Mesendoderm (in vitro differentiated cells): ENCODE measurements at places on chromosomes 7 and 10.

GRCh38 chr10:90432866-90433265 lies 425.0 kb downstream of the HTR7 start:
- DNase-seq: no peak

- DNase-seq: no peak
Observed at GRCh38 chr10:123529146-123529760, 136.9 kb upstream of the GPR26 start.

DNA sequence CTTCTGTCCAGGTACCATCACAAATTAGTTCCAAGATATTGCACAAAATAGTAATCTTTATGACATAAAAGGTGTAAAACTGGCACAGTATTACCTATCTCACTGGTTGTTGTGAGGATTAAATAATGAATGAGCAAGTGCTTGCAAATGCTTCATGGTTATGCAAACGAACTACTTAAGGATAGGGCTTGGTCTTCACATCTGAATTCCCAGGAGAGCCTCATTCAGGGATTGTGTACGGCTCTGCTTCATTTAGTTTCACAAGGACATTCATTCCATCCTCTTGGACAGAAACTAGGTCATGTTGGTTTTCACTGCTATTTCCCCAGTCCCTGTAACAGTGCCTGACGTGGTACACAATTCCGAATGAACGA lies 12.1 kb downstream of the ABCA13 start:
- no peak for DNase-seq

GRCh38 chr7:133253519-133253875 lies 619 bp downstream of the EXOC4 start:
- no peak for DNase-seq

- DNase-seq: no peak
Observed at GRCh38 chr7:129443612-129444011, 9.4 kb downstream of the STRIP2 start.

DNA sequence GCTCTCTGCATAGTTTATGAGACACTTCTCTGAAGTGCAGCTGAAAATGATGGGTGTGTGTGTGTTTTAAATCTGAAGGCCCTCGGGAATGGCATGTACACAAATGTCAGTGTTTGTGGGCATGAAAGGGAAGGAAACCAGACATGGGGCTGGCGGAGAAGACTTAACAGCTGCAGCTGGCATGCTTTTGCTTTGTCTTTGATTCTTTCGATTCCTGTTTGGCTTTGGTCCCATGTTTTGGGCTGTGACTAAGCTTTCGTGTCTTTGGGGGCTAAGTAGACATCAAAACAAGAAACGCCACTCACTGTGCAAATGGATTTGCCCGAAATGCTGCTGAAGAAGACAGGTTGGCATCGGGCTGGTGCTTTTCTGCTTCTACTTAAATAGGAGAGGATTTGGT lies 179.3 kb downstream of the PFKFB3 start:
- no peak for DNase-seq

DNA sequence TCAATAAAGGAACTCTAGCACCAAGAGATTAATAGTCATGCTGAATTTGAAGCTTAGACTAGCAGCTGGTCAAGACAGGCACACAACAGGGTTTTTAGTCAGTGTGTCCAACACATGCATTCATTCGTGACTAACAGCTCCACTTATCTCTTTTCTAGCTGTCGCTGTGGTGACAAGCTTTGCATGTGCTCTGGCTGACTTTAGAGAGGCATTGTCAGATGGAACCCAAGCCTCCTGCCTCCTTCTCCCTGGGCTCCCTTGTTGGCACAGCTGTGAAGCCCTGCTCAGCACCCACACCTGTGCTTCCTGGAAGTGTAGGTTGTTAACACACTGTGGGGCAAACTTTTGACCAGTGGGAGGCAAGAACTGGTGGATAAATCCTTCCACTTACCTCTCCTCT lies 9.8 kb upstream of the AGK start:
- no peak for DNase-seq

GRCh38 chr10:28328346-28328745 lies 25.5 kb upstream of the MPP7 start:
- no peak for DNase-seq

DNA sequence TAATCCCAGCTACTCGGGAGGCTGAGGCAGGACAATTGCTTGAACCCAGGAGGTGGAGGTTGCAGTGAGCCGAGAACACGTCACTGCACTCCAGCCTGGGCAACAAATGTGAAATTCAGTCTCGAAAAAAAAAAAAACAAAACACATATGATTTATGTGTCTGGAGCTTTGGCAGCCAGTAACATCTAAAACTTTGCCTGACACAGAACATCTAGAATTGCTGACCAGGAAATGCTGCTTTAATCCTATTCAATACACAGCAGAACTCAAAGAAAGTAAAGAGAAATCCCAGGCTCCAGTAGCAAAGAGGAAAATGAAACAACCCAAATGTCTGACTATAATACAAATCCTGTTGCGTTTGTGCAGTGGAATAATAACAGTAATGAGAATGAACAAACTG lies 4.5 kb upstream of the CCDC6 start:
- no peak for DNase-seq

DNA sequence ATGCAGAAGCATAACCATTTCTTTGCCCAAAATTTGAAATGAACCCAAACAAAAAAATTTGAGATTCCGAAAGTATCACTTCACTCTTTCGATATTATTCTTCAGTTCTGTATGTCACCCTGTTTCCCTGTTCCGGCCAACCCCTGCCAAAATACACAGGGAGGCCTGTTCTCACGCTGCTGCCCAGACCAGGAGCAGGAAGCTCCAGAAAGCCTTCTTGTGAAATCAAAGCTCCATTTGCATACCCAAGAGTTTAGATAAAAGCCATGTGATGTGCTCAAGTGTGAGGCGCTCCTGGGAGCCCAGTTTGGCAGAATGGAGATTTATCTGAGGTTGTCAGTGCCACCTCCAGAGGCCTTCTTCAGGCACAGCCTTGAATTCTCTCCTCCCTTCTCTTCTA lies 236.2 kb downstream of the FGFR2 start:
- peak; percentile 66 for DNase-seq

DNA sequence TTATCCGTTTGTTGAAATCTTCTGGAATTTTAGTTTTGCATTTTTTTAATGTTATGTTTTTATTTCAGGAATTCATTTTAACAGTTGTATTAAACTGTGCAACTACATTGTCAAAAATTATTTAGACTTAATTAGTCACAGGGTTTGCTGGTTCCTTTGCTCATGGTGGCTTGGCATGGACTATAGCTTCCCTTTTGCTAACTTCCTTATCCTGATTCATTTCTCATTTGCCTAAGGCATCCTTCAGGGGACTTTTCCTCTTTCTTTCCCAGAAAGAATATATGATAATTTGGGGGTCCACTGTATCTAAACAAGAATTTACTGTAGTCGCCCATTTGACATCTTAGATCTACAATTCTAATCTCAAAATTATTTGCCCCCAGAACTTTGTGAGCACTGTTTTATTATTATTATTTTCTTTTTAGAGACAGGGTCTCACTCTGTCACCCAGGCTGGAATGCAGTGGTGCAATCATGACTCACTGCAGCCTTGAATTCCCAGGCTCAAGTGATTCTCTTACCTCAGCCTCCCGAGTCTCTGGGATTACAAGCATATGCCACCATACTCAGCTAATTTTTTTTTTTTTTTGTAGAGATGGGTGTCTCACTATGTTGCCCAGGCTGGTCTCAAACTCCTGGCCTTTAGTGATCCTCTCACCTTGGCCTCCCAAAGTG lies 13.9 kb downstream of the FIGNL1 start:
- DNase-seq: peak; percentile 75

DNA sequence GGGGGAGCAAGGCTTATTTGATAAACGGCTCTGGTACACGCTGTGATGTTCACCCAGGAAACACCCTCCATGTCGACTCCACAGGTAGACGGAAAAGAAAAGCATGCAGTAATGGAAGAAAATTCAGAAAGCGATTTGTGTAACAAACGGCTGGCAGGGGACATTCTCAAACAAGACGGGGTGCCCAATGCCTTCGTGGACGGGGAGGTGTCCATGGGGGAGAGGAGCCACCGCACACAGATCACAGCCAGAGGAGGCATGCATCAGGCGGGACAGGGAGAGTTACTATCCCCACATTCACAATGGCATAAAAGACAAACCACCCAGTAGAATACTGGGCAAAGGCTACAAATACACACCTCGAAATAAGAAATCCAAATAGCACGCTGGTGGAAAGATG lies 20.1 kb downstream of the CNPY1 start:
- no peak for DNase-seq

GRCh38 chr10:43296320-43296719 lies 29.5 kb upstream of the RASGEF1A start:
- DNase-seq: no peak

- DNase-seq: no peak
Observed at GRCh38 chr10:69760072-69760471, 41.6 kb upstream of the COL13A1 start.

GRCh38 chr7:2702594-2702957 lies 14.6 kb downstream of the AMZ1 start:
- DNase-seq: no peak

GRCh38 chr10:3239066-3239919 lies 66.7 kb upstream of the PITRM1 start:
- DNase-seq: peak; percentile 60

DNA sequence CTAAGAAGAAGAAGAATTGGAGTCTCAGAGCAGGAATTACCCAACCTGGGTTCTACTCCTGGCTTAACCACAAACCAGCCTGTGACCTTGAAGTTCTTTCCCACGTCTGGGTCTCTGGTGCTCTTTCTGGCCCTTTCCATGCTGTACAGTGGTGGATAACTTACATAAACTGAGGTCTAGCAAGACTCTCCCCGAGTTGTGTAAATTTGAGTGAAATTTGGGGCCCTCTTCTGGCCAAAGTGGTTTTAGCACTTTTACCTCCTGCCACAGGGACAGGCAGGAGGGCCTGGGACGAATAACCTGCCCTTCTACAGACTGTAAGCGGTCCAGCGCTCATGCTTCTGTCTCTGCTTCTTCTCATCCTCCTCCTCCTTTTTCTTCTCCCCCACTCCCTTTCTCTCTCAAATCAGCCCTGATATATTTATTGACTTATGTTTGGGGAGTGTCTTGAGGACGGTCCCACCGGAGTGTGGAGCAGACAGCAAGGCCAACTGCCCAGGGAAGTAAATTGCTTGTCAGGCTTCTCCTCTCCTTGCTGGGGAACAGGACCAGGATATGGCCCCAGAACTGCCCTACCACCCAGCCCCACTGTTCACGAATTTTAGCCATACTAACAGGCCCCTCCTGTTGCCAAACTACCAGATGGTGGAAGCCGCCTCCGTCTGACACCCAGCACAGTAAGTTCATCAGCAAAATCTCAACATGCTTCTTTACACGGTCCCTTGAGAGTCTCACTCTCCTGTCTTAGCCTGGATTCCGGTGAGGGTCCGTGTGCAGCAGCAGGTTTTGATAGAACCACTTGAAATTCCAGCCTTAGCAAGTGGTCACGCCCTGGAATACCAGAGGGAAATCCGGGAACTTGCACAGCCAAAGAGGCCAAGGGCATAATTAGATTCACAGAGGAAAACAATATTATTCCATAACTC lies 4.0 kb upstream of the SH3PXD2A start:
- DNase-seq: peak; percentile 81

- DNase-seq: no peak
Observed at GRCh38 chr10:37314350-37314749, 189.0 kb downstream of the ANKRD30A start.

DNA sequence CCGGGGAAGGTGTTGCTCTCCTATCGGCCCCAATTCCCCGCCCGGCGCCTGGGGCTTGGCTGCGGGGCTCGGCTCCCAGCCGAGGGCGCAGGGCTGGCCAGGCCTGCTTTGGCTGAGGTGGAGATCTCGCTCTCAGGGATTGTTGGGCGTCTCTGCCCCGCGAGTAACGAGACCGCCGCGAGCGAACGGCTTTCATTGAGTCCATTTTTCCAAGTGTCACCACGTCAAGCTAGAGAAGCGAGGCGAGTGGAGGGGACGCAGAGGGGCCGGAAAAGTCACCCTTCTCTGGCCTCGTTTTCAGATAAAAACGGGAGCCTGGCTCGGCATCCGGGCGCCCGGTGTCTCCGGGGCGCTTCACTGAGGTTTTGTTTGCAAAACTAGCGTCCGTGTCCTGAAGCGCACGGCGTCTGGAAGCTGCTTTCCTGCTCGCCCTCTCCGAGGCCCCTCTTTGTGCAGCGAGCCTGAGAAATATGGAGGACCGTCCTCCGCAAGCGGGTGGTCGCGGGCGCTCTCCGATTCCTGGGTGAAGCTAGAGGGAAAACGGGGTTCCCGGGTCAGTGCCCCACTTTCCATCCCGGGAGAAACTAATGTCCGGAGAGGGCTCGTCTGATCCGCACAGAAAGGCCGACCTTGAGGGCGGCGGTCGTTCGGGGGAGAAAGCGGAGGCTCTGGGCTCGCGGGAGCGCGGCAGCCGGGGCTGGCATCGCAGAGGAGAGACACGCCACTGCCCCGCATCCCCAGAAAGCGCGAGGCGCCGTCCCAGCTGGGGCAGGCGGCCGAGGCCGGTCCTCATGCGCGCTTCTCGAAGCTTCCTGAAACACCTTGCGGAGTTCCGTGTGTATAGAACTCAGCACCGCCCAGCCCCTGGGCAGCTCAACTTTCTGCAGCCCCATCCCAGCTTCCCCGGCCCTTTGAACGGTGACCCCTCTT lies 3.5 kb upstream of the EN2 start:
- DNase-seq: peak; percentile 48

- DNase-seq: no peak
Observed at GRCh38 chr10:32104181-32104580, 48.0 kb upstream of the KIF5B start.

DNA sequence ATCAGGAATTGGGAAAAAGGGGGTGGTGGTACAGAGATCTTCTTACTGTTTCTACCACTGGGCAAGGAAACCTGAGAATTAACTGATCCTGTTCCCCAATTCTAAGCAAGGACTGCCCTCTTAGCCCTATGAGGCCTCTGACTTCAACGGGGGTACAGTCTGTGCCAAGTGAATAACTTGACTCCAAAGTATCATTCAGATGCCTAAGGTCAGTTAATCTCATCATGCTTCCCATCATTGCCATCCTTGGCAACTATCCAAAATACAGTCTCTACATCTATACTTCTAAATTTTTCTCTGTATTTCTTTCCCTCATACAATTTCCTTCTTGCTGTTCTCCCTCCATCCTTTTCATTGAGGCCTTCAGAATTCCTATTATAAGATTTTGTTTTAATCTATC lies 10.5 kb downstream of the PPP3CB start:
- no peak for DNase-seq

DNA sequence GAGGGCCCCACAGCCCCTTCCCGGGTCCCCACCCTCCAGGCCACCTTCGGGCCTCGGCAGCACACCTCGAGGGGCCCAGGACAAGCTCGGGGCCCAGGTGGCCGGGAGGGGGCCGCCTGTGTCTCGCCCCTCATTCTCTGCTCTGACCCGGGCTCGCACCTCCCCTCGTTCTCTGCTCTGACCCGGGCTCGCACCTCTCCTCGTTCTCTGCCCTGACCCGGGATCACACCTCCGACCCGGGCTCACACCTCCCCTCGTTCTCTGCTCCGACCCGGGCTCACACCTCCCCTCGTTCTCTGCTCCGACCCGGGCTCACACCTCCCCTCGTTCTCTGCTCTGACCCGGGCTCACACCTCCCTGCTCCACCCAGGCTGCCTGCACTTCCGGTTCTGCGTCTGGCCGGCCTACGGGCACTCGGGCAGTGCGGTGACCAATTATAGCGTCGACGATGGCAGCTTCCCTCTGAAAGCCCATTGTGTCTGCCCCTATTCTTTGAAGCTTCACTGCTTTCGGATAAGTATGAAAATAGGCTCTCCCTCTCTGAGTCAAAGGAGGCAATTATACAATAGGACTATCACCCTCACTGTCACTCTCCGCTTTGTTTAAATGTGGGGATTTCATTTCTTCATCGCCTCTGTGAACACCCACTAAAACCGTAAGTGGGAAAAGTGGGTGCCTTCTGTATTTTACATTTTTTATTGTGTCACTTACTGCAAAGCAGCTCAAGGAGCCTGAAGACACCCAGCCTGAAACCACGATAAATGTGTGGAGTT lies 457.4 kb downstream of the DNAJB6 start:
- DNase-seq: no peak

GRCh38 chr10:79089632-79090031 lies 20.9 kb downstream of the ZMIZ1 start:
- no peak for DNase-seq
